ENCODE measurements at places on chromosomes 3 and 15.

DNA sequence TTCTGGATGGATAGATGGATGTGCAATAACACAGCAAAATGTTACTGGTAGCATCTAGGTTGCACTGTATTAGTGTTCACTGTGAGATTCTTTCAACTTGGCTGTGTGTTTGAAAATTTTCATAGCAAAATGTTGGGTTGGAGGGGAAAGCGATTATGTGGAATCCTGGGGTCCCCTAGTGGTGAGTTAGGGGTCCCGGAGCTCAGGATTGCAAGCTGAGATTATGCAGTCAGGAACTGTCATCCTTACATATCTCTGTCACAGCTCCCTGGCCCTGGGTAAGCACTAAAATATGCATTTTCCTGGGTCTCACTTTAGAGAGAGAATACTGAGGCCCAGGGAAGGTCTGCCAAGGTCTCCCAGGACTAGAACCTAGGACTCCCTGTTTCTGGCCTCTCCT lies 77.2 kb downstream of the CEMIP start:
- no peak for DNase-seq

DNA sequence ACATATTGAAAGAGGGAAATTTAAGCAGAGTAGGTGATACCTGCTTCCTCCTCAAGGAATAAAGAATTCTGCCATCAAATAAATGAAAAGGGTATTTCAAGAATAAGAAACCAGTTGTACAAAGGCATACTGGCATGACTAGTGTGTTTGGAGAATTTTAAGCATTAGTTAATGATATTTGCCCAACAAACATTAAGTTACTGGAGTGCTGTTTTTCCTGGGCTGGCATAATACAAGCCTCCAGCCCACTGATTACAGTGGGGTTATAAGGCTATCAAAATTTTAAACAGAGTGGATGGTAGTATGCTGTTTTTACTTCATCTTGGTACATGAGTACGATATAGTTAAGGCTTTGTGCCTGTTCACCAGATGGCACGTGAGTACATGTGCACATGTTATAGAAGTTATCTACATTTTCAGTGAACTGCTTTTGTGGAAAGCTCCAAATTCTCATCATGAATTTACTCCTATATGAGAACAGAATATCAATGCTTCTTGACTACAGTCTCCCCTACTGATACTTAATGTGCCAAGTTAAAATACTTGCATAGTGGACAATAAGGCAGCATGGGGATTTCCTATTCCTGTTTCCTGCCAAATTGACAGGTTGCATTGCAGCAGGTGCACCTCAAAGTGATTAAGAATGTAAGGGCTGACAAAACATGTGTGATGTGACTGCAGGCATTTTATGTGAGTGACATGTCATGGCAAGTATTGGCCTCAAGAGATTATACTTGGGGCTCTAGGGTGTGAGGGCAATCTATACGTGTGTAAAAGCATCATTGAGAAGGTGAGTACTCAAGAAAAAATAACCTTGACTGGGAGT lies 14.9 kb downstream of the NAALADL2 start:
- DNase-seq = no peak

- no peak for DNase-seq
Observed at GRCh38 chr3:18241837-18242236, 183.3 kb downstream of the SATB1 start.

GRCh38 chr3:129314386-129315222 lies 35.9 kb downstream of the HMCES start:
- no peak for DNase-seq

DNA sequence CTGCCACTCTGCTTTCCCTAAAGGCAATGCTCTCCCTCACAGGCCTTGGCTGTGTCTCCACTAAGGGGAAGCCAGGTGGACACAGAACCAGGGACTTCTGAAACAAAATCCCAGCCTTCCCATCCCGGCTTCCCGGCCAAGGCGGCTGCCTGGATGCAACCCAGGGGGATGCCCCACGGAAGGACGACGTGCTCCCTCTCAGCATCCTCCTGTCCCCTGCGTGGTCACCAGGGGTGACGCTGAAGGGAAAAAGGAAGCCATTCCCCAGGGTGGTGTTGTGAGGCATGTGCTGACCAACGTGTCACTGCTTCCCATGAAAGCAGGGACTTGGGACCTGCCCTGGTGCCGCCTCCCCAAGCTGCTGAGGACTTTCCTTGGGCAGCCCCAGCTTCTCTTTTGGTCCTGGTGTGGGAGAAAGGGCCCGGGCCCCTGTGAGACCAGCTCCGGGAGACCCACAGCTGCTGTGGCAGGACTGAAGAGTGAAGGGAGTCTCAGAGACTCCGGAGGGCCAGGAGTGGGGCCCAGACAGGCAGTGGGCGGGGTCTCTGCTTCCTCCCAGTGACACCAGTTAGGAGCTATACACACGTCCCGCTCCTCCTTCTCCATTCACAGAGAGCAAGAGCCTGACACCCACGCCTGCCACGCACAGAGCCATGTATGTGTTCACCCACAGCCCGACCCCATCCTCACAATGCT lies 139.2 kb downstream of the NUP210 start:
- no peak for DNase-seq

DNA sequence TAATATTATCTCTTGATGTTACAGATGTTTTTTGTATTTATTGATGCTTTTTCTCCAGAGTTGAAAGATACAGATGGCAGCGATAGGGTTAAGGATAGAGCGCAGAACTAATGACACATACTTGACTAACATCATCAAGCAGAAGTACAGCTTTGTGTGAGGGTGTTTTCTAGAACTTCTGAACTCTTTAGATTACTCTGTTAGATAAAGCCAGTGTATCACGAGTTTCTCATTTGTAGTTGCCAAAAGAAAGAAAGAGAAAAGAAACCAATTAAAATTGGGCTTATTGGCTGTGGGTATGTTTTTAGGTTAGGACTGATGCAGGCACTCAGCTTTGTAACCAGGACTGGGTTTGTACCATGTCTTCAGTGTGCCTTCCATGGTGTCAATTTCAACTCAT lies 6.6 kb upstream of the GPR171 start:
- DNase-seq = no peak

DNA sequence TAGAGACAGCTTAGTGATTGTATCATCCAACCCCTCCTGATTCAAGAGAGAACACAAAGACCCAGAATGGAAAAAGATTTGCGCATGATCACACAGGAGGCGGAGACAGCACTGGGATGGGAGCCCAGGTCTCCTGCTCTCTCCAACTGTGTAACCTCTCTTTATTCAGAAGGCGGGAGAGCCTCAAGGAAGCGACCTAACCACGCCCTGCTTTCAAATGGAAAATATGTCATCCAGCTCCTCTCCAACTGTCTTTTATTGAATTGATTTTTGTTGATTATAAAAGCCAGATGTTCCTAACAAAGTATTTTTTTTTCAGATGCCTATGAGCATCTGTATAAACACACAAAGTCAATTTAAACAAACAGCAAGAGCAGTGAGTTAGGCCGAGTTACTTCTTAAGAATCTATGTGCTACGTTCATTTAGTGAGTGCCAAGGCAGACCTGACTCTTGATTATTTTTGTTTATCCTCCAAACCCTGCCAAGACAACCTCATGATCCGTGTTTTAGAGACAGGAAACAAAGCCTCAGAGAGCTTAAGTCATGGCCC lies 74.5 kb downstream of the BFSP2 start:
- no peak for DNase-seq

- no peak for DNase-seq
Observed at GRCh38 chr3:171099911-171100310, 73.4 kb upstream of the SLC2A2 start.

DNA sequence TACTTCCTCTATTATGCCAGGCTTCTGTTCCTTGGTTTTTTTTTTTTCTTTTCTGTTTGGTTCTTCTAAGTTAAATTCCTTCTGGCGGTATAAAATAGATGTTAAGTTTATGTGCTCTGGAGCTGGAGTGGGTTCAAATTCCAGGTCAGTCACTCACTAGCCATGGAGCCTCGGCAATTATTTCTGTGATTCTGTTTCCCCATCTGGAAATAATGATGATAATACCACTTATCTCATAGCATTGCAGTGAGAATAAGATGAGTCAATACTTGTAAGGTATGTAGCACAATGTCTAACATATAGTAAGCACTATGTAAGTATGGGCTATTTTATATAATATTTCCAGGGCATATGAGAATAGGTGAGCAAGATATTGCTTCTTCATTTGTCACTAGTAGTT lies 33.2 kb upstream of the ZDHHC23 start:
- no peak for DNase-seq

GRCh38 chr15:81686021-81686420 lies 312.0 kb upstream of the TMC3 start:
- DNase-seq = no peak

DNA sequence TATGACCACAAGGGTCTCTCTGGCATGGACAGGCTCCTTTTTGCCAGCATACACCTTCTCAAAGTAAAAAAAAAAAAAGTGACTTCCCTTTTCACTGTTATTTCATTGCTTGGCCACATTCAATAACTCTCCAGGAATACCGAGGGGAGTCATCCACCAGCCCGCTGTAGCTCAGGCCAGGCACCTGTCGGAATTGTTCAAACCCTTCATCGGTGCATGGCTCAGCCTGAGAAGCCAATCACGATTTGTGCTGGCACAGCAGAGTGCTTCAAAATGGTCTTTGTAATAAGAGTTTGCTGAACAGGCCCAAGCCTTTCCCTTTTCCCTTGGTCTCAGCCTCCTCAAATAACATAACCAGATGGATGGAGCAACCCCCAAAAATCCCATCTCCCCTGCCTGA lies 145.4 kb downstream of the PDZRN3 start:
- no peak for DNase-seq

GRCh38 chr15:66623801-66624453 lies 58.1 kb upstream of the LCTL start:
- no peak for DNase-seq

- DNase-seq = no peak
Observed at GRCh38 chr3:37810848-37811247, 50.8 kb upstream of the CTDSPL start.

GRCh38 chr3:148175214-148175613 lies 522.5 kb upstream of the AGTR1 start:
- DNase-seq = no peak

Measured in stimulated activated CD4-positive, alpha-beta T cell treated with anti-CD3 and anti-CD28 coated beads, Interleukin-1b, Interleukin-23, amount 100 ng/mL, for 1 hour (primary cell).